AG09309 (cell line): ENCODE measurements at places on chromosomes 2 and 18.

DNA sequence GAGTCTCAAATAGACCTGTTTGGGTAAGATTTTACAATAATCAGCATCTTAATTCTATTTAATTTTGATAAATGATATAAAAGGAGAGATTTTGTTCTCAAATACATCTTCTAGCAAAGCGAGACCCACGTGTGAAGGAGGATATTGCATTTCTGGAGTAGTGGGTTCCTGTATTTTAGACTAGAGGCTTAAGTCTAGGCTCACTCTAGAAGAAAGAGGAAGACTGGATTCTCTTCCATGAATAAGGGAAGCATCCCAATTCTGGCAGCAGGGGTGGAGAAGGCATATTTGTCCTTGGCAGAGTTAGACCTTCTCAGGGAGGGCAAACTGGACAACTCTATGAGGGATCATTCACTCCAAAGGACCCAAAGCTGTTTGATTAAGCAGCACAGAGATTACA lies 11.3 kb upstream of the FAM228A start:
- no peak for DNase-seq

DNA sequence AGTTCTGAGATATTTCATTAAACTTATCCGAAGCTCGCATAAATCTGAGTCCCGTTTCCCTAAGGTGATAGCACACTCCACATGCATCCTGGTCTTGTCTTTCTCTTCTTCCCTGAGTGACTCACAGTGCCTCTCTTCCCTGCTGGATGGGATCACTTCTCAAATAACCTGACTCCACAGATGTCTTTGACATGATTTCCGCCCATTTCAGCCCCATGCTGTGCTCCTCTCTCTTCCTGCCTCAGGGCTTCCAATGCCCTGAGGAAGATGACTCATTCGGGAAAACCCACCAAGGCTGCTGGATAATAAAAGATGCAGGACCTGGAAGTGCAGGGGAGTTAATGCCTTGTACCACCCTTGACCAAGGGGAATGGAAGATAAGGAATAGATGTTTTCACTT lies 441.7 kb upstream of the SOX11 start:
- no peak for DNase-seq

GRCh38 chr2:202771741-202772460 lies 99.7 kb downstream of the ICA1L start:
- DNase-seq, result no peak

GRCh38 chr18:77528872-77529271 lies 279.2 kb downstream of the GALR1 start:
- no peak for DNase-seq

- DNase-seq, result no peak
Measured at GRCh38 chr18:68234676-68235075, 480.2 kb downstream of the TMX3 start.

- DNase-seq, result no peak
Measured at GRCh38 chr2:105142239-105142638, 99.3 kb upstream of the GPR45 start.

- DNase-seq, result no peak
Measured at GRCh38 chr2:112727276-112728028, 6.6 kb downstream of the NT5DC4 start.

DNA sequence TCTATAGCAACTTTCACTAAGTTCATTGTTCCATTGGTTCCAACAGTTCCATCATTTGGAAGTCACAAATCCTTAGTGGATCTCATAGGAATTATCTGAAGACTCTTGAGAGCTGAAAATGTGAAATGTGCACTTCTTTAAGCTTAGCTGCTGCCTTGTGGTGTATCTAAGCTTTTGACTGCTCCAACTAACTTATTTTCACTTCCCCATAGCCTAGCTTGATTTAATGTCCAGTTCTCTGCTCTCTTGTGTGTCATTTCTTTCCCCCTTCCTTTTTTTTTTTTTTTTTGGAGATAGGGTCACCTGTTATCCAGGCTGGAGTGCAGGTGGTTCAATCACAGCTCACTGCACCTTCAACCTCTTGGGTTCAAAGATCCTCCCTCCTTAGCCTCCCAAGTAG lies 34.9 kb upstream of the CD302 start:
- no peak for DNase-seq

- DNase-seq, result no peak
Measured at GRCh38 chr2:3759331-3759730, 56.0 kb downstream of the DCDC2C start.

DNA sequence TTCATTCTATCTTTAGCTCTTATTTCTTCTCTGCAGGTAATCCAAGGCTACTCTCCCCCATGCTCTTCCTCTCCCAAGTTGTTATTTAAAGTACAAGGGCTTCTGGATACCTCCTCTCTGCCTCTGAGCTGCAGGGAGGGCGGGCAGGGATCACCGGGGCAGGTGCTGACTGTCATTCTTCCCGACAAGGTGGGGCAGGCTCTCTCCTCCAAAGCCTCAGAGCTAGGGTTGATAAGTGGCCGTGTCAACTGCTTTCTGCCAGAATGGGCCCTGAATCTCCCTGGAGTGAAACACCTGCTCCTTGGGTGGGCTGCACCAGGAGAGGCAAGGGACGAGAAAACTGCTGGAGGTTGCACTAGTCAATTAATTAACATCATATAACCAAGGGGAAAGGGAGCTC lies 250.3 kb downstream of the SLC4A3 start:
- no peak for DNase-seq

- no peak for DNase-seq
Measured at GRCh38 chr2:128753800-128754199, 435.1 kb upstream of the HS6ST1 start.

DNA sequence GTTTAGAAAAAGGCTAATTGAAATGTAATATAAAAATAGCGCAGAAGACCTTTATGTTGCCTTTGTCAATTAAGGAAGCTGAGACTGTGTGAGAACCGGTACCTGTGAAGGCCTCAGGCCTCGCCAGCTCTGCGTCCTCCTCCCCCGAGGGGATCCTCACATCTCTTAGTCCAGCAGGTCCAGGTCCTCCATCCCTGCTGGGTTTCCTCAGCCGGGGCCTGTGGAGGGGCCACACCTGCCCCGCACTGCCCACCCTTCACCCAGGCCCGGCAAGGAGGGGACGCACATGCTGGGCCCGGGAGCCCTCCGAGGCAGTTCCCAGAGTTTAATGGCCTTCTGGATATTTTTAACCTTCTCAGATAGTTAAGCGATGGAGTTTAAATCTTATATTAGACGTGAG lies 3.5 kb downstream of the KCNG2 start:
- no peak for DNase-seq

DNA sequence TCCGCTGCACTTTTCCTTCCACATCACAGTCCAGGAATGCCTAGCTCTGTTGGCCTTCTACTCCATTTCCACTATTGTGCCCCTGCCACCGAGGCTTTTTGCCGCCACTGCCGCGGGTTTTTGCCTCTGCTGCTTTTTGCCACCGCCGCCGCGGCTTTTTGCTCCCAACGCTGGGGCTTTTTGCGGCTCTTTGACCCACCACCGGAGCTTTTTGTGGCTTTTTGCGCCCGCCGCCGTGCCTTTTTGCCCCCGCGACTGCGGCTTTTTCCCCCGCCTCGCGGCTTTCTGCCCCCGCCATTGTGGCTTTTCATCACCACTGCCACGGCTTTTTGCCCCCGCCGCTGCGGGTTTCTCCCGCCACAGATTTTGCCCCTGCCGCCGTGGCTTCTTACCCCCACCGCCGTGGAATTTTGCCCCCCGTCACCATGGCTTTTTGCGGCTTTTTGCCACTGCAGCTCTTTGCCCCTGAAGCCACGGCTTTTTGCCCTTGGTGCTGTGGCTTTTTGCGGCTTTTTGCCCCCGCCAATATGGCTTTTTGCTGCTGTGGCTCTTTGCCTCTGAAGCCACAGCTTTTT lies 2798.7 kb upstream of the TEKT4 start:
- DNase-seq, result no peak

DNA sequence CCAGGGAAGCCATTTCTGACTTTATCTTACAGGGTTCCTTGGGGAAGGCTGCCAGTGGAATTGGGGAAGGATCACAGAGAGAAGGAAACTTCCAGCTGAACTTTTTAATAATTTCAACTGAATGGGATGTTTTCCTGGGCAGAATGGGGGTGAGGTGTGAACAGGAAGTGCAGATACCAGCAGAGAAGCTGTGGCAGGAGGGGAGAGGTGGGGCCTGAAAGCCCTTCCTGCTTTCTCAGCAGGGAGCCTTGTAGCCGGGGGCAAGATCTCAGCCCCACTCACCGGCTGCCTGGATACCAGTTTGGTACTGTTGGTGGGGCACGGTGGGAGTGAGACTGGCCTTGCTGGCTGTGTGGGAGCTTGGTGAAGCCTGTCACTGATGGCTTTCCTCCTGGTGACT lies 170.5 kb downstream of the ZBTB7C start:
- no peak for DNase-seq

DNA sequence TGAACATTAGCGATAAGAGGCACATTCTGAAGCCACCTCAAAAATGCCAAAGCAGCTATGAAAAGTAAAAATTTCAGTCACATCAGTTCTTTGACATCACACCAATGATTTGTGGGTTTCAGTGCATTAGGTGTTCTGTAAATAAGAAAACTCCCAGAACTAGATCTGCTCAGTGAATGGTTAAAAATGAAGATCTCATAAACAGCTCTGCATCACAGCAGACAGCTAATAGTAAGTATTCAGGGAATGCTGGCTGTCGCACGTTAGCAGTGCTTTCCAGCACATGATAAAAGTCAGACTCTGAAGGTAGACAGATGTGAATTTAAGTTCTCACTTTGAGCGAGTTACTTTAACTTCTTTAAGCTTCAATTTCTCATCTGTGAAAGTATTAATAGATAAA lies 154.9 kb downstream of the SATB2 start:
- peak; percentile 16 for DNase-seq
